Stimulated activated CD8-positive, alpha-beta memory T cell treated with anti-CD3 and anti-CD28 coated beads, Interleukin-12 subunit alpha, Interleukin-12 subunit beta, amount 100 ng/mL, for 1 hour (primary cell): ENCODE measurements at places on chromosomes 5 and 9.

- no peak for DNase-seq
Observed at GRCh38 chr9:127430415-127430814, 6.2 kb downstream of the ZNF79 start.

- DNase-seq, result no peak
Observed at GRCh38 chr5:8828596-8829322, 717.1 kb downstream of the SEMA5A start.

DNA sequence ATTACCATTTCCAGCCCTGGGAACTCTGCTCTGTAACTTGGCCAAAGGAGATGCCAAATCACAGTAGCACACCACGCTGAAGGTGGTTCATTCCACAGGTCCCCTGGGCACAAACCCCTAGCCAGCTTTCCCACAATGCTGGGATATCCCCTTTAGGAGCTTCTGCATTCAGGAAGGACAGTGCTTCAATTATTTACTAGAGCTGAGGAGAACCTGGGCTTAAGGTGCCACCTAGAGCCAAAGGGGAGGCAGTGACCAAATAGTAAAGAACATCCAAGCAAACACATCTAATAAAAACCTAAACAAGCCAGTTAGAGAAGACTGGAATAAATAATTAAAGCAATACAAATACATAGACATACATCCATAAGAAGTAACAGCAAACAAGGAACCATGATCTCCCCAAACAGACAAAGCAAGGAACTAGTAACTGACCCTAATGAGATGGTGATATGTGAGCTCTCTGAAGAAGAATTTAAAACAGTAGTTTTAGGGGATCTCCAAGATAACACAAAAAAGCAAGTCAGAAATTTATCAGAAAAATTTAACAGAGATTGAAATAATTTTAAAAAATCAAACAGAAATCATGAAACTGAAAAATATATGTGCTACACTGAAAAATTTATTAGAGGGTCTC, 14.6 kb downstream of the KIF4B start:
- DNase-seq, result no peak

DNA sequence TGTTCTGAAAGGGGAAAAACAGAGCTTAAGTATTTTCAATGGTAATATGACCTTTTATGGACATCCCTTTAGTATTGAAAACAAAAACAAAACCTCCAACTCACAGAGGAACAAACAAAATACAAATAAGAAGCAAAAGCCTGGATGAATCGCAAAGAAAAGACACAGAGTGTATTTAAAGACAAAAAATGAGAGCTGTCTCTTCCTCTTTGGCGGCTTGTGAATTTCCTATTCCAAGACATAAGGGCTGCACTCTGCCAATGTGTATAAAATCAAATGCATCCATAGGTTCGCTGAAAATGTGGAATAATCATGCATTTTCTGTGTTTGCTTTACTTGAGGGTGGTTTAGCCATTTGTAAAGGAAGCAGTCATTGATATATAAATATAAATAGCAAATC, 739.3 kb upstream of the ZNF608 start:
- DNase-seq, result no peak

- no peak for DNase-seq
Observed at GRCh38 chr5:9437741-9438240, 108.1 kb downstream of the SEMA5A start.

- no peak for DNase-seq
Observed at GRCh38 chr5:52073993-52074689, 690.9 kb downstream of the ISL1 start.

DNA sequence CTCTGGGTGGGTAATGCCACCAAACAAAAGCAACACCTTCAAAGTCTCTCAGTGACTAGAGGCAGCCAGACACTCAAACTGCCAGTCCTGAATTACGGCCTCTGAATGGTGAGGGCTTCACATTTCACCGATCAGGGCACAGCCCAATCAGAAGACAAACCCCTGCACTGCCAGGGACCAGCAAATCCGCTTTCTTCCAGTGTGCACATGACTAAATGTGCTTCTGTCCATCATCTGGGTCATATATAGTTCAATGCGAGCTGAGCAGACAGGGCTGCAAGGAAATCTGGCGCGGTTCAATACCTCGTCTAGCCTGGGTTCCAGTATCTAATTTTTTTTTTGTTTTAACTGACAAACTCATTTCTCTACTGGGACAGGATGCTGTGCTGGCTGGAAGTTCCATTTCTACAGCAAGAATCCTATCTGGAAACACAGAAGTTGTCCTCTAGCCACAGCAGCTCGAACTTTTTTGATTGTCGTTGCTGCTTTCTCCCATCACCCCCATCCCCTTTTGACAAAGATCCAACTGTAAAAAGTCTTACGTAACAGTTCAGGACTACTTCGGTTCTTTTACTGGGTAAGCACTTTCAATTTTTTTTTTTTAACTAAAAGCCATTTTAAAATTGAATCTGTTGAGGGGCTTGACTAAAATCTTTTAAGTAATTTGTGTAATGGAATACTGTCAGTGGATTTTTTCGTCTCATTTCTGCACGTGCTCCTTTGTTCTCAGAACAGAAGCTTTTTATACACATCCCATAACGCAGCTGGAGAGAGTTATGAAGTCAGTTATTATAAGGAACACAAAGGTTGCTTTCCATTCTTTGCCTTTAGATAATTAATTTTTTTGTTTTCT, 112.7 kb downstream of the NR6A1 start:
- DNase-seq, result peak; percentile 19

- DNase-seq, result no peak
Observed at GRCh38 chr5:20556115-20556763, 568.2 kb upstream of the CDH18 start.

DNA sequence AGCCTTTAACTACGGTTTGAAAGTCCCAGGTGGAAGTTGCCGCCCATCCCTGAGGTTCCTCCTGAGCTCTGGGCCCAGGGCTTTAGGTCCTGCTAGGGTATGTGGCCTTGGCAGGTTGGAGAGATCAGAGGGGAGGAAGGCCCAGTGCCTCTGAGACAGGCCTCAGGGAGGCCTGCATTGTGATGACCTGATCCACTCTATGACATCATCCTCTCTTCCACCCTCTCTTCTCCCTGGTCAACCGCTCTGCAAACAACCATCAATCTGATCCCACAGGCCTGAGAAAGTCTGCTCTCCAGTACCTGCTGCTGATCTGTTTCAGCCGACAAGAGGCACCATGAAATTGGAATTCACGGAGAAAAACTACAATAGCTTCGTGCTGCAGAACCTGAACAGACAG, at the start of gene CCIN:
CCIN (plus strand) TSS at position 223 of the 400 bp plus-strand sequence; CDS start at position 338, 115 bp downstream.
- no peak for DNase-seq

GRCh38 chr9:129626625-129627284, 792 bp downstream of the NTMT1 start:
- no peak for DNase-seq

- no peak for DNase-seq
Observed at GRCh38 chr9:16716601-16717000, 153.9 kb downstream of the BNC2 start.

GRCh38 chr9:127307802-127308201, 43.2 kb downstream of the GARNL3 start:
- DNase-seq, result no peak
